ENCODE measurements at places on chromosomes 6 and 20.

- no peak for DNase-seq
Measured at GRCh38 chr6:2970034-2970685, 1.2 kb downstream of the SERPINB6 start.

DNA sequence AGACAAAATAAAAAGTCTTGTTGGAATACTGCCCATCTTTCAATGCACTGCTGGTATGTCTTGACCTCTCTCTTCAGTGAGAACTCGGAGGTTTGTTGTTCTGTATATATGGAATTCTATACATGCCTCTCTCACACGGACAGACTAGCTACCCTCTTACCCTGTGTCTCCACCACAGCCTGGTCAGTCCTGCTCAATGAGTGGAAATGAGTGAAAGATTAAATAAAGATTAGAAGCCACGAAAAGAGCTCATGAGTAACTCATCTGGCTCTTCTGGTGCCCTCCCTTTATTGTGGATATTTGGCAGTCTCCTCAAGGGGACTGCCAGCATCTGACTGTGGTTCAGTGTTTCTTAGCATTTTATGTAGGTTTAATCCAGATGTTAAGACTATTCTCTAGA lies 262.8 kb upstream of the MAP3K7 start:
- no peak for DNase-seq

GRCh38 chr20:17646961-17647301 lies 35.1 kb downstream of the RRBP1 start:
- DNase-seq, result no peak

GRCh38 chr6:114471450-114471849 lies 128.6 kb upstream of the HS3ST5 start:
- DNase-seq, result no peak

Measured in activated CD4-positive, alpha-beta T cell treated with anti-CD3 and anti-CD28 coated beads for 1 hour (primary cell).